Stimulated activated CD8-positive, alpha-beta memory T cell treated with anti-CD3 and anti-CD28 coated beads, Interleukin-7, amount 100 ng/mL, for 1 hour (primary cell): ENCODE measurements at places on chromosomes 7 and 10.

DNA sequence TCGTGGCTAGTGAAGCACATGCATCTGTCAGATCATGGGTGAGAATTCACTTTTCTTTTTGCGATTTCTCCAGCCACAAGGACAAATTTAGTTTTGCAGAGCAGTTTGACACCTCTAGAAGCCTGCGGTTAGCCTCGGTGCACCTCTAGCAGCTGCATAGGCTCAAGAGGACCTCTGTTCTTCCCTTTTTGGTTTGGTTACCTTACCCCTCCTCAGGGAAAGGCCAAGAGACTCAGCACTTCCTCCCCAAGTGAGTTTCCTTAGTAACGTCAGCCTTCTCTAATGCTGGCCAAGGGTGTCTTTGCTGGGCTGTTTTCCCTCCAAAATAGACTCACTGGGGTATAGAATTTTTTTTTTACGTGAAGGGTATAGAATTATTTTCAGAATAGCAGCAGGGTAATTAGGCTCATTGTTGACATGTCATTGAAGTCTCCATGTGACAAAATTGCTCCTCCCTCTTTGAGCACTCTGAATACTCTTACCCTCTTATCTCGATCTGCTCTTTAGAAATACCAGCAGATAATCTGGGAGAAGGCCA lies 97.8 kb downstream of the AUTS2 start:
- DNase-seq: no peak

DNA sequence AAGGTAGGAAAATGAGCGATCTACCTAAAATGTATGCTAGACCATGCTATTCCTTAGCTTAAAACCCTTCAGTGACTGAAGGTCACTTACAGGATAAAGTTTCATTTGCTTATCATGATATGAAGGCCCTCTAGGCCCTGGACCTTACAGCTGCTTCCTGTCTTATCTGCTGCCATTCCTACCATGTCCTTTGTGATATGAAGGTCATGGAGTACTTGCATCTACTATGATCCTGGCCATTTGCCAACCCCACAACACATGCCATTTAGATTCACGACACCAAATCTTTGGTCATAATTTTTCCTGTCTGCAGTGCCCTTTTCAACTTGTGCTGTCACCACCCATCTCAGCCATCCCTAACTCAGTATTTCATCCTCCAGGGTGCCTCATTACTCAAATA lies 181.8 kb upstream of the MDFIC start:
- DNase-seq: no peak

DNA sequence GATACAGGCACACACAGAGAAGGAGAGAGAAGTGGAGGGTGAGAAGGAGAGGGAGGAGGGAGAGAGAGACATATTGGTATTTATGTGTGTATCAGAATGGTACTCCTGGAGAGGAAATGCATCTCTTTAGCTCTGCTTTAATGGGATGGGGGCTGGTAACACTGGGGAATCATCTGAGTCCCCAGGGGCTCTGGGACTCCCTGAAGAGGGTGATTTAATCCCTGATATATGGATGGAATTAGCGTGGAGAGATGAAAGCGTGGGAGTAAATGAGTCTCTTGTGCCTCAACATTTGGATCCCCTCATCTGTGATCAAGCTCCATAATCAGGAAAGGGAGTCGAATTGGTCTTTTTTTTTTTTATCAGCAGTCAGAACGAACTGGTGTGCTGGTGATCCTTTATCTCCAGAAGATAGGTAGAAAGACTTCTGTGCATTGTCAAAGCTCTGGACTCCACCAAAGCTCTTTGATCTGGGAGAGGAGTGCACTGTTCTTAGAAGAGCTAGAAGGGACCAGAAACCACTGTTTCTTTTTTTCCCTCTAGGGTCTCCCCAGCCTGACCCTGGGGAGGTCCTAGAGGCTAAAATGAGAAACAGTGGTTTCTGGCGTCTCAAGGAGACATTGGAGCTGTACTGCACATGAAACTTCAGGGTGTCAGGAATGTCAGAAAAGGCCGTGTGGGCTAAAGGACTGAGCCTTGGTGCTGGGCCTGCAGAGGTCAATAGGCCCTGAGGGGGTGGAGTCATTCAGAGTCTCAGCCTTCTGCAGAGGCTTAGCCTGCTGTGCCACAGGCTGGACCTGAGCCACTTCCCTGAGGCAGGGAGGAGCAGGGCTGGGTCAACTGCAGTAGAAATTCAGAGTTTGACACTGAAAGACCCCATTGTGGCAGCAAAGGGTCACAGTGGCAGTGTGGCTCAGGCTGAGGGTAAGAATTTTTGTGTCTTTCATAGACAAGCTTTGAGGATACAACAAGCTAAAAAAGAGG lies 234.4 kb upstream of the SLC26A5 start:
- no peak for DNase-seq

DNA sequence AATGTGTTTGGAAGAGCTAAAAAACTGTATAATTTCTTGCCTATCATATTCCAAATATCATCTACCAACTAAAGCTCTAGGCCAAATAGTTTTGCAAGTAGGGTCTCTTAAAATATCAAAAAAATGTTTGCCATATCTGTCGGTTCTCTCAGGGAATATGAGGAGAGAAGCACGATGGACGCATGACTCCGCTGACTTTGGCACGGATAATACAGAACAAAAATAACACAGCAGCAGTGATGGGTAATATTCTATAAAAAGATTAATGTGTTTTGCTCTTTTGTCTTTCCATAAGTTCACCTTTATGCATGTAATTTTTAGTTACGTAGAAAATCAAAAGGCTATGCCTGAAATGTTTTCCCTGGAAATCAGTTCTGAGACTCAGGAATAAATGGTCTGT lies 919 bp upstream of the IDI2 start:
- DNase-seq: no peak

GRCh38 chr7:147833557-147833956 lies 757.0 kb upstream of the C7orf33 start:
- no peak for DNase-seq

DNA sequence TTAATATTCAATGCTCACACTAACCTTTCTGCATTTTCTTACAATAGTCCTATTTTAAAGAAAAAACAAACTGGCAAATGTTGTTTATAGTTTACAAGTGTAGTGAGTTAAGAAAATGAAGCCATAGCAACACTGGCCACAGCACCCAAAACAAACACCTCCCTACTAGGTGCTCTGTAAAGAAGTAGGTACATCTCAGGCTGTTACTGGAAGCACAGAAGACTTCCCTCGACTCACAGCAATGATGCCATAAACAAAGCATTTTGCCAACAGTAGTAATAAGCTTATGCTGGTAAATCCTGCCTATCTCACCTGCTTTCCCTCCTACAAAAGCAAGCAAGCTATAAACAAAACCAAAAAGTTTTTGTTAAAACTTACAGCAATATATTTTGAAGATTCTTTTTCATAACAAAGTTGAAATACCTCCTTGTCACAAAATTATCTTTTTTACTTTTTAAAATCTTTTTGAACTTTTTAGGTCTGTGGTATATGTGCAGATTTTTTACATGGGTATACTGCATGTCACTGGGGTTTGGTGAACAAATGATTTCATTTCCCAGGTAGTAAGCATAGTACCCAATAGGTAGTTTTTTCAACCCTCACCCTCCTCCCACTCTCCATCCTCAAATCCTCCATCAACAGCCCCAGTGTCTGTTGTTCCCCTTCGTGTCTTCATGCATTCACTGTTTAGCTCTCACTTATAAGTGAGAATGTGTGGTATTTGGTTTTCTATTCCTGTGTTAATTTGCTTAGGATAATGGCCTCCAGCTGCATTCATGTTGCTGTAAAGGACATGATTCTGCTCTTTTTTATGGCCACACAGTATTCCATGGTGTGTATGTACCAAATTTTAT lies 28.4 kb downstream of the COA1 start:
- no peak for DNase-seq

GRCh38 chr7:47351233-47352154 lies 230.4 kb downstream of the TNS3 start:
- DNase-seq: no peak

DNA sequence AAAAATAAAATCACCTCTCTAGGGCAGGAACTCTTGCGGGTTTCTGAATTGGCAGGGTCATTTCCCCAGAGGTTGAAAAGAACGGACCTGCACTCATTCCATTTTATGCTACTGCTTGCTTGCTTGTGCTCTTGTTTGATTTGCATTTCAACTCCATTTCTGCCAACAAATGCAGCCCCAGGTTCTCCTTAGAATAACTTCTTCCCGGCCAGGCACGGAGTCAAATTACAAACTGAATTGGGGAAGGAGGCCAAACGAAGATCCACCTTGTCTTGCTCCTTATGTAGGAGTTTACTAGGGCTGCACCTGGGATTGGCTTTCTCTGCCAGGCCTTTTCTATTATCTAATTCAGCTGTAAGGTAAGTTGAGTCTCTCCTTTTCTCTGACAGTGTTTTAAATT lies 79.6 kb downstream of the HGF start:
- no peak for DNase-seq

DNA sequence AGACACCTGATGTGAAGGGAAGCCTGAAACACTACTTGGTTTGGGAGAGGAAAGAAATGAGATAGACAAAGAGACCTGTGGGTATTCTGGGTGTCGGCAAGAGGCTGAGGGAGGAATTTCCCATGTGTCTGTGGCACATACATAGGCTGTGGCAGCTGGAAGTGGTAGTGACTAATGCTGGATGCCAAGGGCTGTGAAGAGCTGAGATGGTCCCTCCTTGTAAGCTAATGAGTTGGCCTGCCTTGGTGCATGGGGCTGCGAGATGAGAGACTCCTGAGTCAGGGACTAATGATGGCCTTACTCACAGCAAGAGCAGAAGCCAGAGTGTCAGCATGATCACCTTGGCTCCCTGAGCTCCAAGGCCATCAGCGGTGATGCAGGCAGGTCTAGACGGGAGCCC lies 119.0 kb upstream of the EEPD1 start:
- DNase-seq: no peak

DNA sequence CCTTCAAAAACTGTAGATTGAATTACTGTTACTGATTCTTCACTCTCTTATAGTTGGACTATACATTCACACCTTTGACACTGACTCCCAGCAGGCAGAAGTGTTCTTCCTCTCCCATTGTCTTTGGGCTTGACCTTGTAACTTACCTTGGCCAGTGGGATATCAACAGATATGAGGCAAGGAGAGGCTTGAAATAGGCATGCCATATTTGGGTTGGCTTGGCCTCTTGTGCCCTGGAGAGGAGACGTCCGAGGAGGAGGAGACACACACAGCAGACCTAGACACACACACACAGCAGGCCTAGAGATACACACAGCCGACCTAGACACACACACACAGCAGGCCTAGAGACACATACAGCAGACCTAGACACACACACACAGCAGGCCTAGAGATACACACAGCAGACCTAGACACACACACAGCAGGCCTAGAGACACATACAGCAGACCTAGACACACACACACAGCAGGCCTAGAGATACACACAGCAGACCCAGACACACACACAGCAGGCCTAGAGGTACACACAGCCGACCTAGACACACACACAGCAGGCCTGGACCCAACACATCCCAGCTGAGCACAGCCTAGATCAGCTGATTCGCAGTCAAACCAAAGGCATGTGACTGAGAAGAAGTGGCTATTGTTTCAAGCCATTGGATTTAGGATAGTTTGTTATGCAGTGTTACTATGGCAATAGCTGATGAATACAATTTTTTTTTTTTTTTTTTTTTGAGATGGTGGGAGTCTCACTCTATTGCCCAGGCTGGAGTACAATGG lies 12.5 kb upstream of the GNA12 start:
- DNase-seq: no peak

GRCh38 chr10:77964811-77965210 lies 38.3 kb upstream of the DLG5 start:
- DNase-seq: no peak

DNA sequence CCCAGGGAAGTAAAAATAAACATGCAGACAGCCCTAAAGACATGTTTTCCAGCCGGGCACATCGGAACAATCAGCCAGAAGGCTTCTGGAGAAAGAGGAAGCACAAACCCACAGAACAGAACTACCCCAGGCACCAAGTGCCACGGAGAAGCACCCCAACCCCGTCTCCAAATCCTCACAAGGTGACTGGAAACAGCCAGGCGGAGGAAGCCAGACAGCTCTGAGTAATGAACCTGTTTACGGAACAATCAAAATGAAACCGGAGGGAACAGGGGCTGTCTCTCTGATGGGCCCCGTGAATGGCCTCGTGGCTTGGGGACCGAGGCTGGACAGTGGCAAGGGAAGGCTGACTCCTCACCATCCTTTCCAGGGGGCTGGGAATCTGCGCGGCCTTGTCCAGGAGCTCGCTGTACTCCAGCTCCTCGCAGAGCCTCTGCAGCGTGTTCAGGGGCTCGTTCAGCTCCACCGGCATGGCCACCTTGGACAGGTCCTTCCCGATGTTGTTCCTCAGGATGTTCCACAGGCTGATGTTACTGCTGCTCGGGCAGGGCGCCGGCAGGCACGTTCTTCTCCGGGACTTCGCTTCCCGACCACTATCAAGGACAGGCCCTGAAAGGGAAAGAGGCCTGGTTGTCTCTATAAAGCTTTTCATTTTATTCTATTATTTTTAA lies 77.0 kb upstream of the GSDME start:
- DNase-seq: no peak

DNA sequence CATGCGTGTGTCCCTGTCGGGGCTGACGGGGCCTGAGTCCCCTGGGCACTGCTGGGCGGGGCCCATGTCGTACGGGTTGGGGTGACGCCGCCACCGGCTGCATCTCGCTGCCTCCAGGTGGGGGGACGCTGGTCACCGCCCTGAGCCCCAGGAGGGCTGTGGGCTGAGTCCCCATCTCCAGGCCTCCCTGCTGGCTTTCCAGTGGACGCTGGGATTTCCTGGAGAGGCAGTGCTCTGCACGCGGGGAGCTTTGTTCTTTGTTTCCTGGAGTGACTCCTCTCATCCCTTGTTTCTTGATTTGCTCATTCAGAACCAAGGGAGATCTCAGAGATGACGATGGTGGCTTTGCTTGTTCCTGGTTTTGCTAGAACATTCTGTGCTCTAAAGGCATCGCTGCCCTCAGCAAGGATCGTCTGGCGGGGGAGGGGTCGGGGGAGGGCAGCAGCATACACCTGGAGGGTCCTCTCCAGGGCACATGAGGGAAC lies 21.0 kb downstream of the PWWP2B start:
- DNase-seq: no peak

DNA sequence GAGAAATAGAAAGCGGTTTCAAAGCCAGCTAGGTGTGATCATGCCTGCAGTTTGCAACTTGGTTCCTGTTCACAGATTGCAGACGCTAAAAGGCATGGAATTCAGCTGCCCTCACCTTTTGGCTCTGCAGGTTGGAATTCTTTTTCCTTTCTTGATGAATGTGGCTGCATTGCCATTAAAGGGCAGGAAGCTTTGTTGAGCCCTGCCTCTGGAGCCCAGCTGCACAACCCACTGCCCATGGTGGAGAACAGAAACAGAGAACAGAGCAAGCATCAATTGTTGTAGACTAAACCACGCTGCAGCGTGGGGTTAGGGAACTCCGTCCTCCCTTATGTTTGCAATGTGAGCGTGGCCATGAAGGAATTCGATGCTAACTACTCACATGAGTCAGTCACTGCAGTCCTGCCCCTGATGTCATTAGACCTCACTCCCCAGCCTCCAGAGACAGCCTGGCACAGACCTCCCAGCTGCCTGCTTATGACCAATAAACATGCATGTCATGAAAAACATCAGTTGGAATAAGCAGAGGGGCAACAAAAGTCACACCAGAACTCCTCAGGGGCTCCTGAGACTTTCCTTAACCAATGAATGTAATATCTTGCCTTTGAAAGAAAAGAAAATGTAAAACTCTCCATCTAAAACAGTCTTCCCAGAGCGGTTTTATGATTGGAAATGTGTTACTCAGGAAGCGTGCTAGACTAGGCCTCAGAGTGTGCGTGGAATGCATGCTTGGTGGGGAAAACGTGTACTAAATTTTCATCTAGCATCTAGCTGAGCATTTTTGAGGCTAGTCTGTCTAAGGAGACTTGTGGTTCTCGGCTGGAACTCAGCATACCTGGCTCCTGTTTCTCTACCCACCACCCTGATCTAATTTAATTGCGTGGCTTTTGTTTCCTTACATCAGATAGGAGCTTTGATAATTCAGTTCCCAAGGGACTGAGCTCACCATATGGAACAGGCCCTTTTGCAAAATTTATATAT lies 232.2 kb downstream of the KIAA1217 start:
- DNase-seq: no peak
